Endodermal cell (in vitro differentiated cells): ENCODE measurements at places on chromosomes 11 and 22.
A peak's percentile ranks its signal among the peaks of the same experiment; 100 is the strongest.

- no peaks in the 10 kb centered on the region for H3K36me3 ChIP-seq
- DNase-seq: no peak
- no peak overlapping the region for H3K27ac ChIP-seq
- H3K4me3 ChIP-seq: no peak overlapping the region
- H3K4me1 ChIP-seq: peaks cover 3% of the 10 kb centered on the region
Measured at GRCh38 chr11:112470355-112470754, 209.7 kb upstream of the PLET1 start.

DNA sequence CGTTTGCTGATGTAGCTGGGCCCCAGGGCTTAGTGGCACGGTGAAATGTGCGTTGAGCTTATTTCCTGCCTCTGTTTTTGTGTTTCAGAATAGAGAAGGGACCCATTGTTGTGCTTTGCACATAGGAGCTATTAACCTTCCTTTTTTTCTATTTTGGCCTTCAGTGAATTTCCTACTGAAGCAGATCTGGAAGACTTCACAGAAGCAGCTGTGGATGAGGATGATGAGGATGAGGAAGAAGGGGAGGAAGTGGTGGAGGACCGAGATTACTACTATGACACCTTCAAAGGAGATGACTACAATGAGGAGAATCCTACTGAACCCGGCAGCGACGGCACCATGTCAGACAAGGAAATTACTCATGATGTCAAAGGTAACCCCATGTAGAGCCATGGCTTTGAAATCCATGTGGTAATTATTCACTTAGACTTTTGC, 37.4 kb upstream of the ST14 start:
- H3K27me3 ChIP-seq: no peaks in the 10 kb centered on the region
- H3K4me1 ChIP-seq: peaks cover 7% of the 10 kb centered on the region
- H3K4me3 ChIP-seq: no peak overlapping the region
- peak; percentile 13 for DNase-seq
- no peak overlapping the region for H3K27ac ChIP-seq

DNA sequence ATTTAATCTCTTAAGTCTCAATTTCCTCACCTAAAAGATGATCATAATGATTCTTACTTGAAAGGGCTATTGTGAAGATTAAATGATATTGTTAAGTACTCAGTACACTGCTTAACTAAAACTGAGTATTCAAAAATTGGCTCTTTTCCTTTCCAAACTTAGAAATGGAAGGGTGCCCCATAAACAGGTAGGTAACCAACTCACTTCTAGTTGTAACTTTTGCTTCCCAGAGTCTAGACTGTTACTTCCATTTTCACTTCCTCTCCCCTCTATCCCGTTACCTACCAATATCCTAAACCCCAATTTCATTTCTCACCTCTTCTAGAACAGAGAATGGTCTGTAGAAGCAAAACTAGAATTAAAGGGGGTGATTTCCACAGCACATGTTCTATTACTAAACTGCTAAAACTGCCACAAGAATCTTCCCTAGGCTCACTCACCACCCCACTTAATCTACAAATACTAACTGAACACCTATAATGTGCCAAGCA, 50.0 kb downstream of the RRAS2 start:
- no peak overlapping the region for H3K27ac ChIP-seq
- H3K4me1 ChIP-seq: peaks cover 2% of the 10 kb centered on the region
- H3K4me3 ChIP-seq: no peak overlapping the region
- DNase-seq: no peak
- no peaks in the 10 kb centered on the region for H3K36me3 ChIP-seq

GRCh38 chr11:86537541-86538222, 134.7 kb downstream of the ME3 start:
- H3K27me3 ChIP-seq: no peaks in the 10 kb centered on the region
- H3K36me3 ChIP-seq: no peaks in the 10 kb centered on the region
- no peak overlapping the region for H3K4me3 ChIP-seq
- no peak for DNase-seq
- no peaks in the 10 kb centered on the region for H3K4me1 ChIP-seq

DNA sequence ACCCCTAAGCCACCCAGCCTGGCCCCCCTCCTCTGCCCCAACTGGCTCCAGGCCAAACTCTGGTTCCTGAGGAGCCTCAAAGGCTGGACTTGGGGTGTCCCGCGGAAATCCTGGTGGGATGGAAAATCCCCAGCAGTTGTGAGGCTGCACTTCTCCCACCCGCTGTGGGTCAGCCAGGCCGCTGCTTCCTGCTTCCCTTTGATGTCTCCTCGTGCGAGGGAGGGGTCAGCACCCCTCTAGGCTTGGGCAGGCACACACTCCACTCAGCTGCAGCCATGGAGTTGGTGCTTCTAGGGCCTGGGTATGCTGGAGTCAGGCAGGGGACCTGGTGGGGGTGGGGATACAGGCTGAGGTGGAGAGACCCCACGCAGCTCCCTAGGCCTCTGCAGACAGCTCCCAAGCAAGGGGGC, 12.0 kb downstream of the KCNQ1OT1 start:
- H3K36me3 ChIP-seq: peaks cover 18% of the 10 kb centered on the region
- H3K4me3 ChIP-seq: no peak overlapping the region
- no peak overlapping the region for H3K27ac ChIP-seq
- H3K27me3 ChIP-seq: no peaks in the 10 kb centered on the region

GRCh38 chr11:70029861-70030380, 48.2 kb upstream of the ANO1 start:
- no peak overlapping the region for H3K4me3 ChIP-seq
- no peaks in the 10 kb centered on the region for H3K27me3 ChIP-seq
- H3K4me1 ChIP-seq: peaks cover 7% of the 10 kb centered on the region
- peak; percentile 35 for DNase-seq
- no peak overlapping the region for H3K27ac ChIP-seq
- H3K36me3 ChIP-seq: no peaks in the 10 kb centered on the region

GRCh38 chr11:26905368-26905767, 88.5 kb upstream of the FIBIN start:
- no peaks in the 10 kb centered on the region for H3K36me3 ChIP-seq
- no peak overlapping the region for H3K27ac ChIP-seq
- H3K4me3 ChIP-seq: no peak overlapping the region
- no peaks in the 10 kb centered on the region for H3K4me1 ChIP-seq
- no peak for DNase-seq

DNA sequence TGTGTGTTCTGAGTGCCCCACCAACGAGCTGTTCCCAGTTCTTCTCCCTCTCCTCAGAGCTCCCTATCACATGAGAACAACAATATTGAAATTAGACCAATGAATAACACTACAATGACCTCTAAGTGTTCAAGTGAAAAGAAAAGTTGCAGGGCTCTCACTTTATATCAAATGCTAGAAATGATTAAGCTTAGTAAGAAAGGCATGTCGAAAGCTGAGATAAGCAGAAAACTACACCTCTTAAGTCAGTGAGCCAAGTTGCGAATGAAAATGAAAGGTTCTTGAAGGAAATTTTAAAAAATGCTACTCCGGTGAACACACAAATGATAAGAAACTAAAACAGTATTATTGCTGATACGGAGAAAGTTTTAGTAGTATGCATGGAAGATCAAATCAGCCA, 199.8 kb downstream of the GUCY1A2 start:
- DNase-seq: no peak
- no peaks in the 10 kb centered on the region for H3K27me3 ChIP-seq
- H3K27ac ChIP-seq: no peak overlapping the region
- H3K36me3 ChIP-seq: no peaks in the 10 kb centered on the region

- H3K36me3 ChIP-seq: no peaks in the 10 kb centered on the region
- H3K27ac ChIP-seq: no peak overlapping the region
- peaks cover 5% of the 10 kb centered on the region for H3K4me1 ChIP-seq
Measured at GRCh38 chr22:20022231-20022977, 1.5 kb downstream of the TANGO2 start.
